ENCODE measurements at places on chromosomes 1 and 21. TPM values are rescaled to one million over a fixed set of nuclear protein-coding genes. Genes with fewer than 3 reads are reported as not detected.

Gene CD1E
- 154 TPM for polyA plus RNA-seq

Gene HTR6
- polyA plus RNA-seq = 0.02 TPM

Gene CRYAA
- polyA plus RNA-seq = 2.3 TPM

Gene GBP2
- polyA plus RNA-seq = 88.7 TPM

Gene SAMD11
- 1.7 TPM for polyA plus RNA-seq

Gene MTHFR
- 11.7 TPM for polyA plus RNA-seq

Gene ETV3L
- 1.0 TPM for polyA plus RNA-seq

Gene UBXN10
- 0.50 TPM for polyA plus RNA-seq
